ENCODE measurements at places on chromosomes 7 and 10. TPM values are rescaled to one million over a fixed set of nuclear protein-coding genes. Genes with fewer than 3 reads are reported as not detected.
A peak's percentile ranks its signal among the peaks of the same experiment; 100 is the strongest.

CLDN3 gene
- total RNA-seq: 0.07 TPM

CLDN4 gene
- 0.07 TPM for total RNA-seq

CCL24 gene
- total RNA-seq: not detected

PNLIPRP3 gene
- total RNA-seq: not detected

DNA sequence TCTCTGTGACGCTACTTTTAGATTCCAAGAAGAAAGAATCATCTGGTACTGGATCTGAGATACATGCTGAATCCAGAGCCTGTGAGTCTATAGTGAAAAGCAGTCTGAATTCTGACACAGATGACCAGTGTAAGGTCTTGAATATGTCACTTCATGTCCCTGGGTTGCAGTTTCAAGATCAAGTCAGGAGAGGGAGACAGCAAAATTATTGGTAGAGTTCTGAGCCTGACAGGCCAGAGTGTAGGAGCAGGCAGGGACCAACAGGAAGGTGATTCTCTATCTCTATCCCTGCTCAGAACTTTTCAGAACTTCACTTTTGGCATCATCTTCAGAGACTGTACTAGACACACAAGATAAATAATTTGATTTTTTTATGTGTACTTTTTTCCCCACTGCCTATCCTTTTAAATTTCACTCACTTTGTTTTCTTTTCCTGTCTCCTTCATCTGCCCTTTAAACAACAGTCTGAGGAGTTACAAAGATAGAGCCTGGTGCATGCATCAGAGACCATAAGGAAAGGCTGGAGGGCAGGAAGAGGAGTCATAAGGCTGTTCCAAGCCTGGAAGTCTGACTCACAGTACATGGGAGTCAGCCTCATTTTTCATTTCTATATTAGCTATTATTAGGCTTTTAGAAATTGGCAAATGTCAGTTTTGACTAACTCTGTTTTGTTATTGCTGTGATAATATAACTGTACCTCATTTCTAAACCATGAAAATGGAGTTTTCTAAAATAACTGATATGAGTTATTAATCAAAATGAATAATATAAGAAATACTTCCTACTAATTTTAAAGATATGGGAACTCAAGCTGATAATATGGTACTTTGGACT, 120.2 kb upstream of the TMEM229A start:
- DNase-seq: peak; percentile 83

DNA sequence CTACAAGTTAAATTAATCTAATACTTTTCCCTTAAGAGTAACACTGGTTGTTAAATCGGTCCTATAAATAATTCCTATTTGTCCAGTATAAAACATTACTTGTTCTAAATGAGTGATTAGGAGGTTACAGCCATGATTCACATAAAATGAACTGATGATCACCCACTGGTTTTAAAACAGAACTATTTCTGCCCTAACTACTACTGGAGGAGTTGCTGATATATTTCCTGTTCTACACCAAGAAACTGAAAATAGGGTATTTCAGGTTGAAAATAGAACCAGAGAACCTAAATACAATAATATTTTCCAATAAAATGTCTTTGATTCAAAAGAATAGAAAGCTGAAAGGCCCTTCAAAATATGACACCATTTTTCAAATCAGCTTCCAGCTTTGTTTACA, 30.9 kb downstream of the DNAJC1 start:
- no peak for DNase-seq

GRCh38 chr7:120417244-120417979, 144.4 kb downstream of the KCND2 start:
- DNase-seq: no peak

DNA sequence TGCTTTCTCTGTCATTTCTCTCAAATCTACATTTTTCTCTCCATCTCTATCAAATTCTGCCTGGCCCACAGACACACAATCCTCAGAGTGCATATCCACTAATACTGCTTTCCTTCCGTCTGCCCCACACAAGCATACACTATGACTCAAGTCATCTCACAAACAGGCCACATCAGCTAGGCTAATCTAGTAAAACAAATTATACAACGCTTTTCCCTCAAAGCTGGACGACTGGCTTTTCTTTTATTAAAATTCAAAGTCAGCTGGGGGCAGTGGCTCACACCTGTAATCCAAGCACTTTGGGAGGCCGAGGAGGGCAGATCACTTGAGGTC, 161.1 kb downstream of the FAM107B start:
- DNase-seq: no peak

DNA sequence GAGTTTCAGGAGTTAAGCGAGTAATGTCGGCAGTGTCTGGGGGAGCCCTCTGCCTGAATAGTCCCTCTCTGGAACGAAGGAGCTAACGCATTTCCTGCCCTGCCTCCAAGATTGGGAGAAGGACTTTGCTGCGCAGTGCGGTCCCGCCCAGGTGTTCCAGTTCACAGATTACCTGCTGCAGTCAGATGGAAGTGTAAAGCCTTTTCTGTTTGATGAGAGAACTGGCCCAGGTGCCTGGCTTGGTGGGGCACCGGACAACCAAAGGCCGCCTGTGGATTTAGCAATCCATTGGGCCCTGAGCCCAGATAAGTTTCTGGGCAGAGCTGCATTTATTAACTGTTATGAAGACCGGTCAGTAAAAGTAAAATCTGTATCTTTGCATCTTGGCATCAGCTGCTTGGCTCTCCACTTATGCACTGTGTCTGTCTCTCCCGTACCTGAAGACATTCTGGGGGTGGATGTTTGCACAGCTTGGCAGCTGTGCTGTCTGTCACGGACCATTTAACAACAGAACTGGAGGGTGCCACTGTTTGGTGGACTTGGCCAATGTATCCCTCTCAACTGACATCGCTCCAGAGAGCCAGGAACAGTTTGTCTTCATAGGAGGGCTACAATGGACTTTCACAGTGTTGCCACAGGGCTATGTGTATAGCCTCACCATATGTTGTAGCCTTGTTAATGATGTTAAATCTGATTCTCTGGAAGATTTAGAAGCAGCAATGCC, 654.7 kb upstream of the ZWINT start:
- no peak for DNase-seq

GRCh38 chr10:62017491-62017870, 116.0 kb downstream of the ARID5B start:
- no peak for DNase-seq

GRCh38 chr7:77245015-77245755, 45.6 kb upstream of the FGL2 start:
- no peak for DNase-seq

GRCh38 chr10:121627876-121628581, 29.8 kb upstream of the FGFR2 start:
- no peak for DNase-seq

- no peak for DNase-seq
Observed at GRCh38 chr7:20408467-20408826, 77.7 kb downstream of the ITGB8 start.

Data from pulmonary artery endothelial cell (primary cell).